ENCODE measurements at places on chromosomes 3 and 15.

- no peak for DNase-seq
These were observed 110.6 kb upstream of the NANOGP8 start for GRCh38 chr15:35195649-35196048.

- DNase-seq = no peak
These were observed 57.7 kb downstream of the FEM1B start for GRCh38 chr15:68335251-68335650.

- no peak for DNase-seq
These were observed 8.0 kb downstream of the GABRR3 start for GRCh38 chr3:98027085-98027446.

DNA sequence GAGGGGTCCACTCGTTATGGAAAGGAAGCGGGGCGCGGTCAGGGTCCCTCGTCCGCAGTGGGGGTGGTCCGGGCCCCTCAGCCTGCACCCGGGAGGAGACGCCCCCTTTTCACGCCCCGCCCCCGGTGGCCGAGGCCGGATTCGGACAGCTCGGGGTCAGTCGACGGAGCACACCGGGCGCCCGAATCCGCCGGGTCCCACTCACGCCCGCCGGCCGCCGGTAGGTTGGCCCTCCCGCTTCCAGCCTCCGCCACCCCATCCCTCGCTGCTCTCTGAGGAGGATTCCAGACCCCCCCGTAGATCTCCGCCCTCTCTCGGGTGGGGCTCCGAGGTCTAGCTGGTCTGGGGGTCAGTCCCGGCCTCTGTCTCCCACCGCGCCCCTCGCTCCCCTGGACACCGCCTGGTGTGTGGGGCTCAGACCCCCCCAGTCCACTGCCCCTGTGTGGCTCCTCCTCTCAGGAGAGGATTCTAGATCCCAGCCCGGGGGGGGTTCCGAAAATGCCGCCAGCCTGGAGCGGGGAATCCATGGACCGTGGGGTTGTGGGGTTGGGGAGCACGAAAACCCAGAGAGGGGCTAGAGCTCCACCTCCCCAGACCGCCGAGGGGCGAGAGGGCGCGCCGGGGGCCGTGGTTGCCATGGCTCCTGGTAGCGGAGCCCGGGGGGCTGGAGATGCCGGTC is 725 bp downstream of the CHL1 start:
- no peak for DNase-seq

DNA sequence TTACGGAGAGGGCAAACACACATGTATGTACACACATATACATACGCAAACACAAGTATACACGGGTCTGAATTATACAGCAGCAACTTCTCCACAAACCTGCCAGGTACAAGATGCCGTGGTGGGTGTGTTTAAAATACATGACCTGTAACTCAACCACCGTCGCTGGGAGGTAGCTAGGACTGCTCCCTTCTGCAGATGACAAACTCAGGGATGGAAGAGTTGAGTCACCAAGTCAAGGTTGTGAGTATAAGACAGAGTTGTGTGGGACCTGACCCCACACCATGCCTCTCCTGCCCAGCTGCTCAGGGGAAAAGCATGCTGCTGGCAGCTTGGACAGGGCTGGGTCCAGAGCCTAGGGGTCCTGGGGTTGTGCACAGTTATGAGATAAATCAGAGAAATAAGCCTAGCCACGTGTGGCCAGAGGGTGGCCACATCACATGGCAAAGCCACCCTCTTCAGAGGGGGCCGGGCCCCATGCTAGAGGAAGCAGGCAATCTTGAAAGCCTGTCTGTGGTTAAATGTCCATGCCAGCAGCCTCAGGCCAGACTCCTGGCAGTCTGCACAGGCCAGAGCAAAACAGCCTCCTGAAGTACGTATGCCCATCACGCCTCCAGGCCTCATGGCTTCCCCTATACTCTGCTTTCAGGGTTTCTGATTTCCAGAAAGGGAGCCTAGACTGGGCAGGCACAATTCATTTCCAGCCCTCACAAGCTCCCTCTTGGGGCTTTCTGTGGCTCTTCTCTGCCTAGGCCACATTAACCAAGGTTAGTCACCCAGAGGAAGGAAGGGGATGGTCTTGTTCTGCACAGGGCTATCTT is 107.7 kb upstream of the RPL32 start:
- DNase-seq = no peak

DNA sequence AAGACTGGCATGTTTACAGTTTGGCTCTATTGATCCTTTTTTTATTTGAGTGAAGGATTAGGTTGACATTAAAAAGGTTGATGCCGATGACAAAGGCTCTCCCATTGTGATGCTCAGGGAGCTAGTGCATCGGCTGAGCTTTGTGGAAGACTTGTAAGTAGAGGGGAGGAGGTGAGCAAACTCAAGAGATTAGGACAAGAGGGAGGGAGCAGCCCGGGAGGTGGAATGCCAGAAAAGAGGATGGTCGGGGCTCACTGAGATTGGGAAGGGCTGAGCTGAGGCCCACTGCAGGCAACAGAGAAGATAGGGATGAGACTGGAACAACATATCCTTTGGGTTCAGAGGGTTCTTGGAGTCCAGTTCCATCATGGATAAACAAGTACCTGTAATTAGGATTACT is 26.5 kb upstream of the PSMD6 start:
- DNase-seq = no peak

DNA sequence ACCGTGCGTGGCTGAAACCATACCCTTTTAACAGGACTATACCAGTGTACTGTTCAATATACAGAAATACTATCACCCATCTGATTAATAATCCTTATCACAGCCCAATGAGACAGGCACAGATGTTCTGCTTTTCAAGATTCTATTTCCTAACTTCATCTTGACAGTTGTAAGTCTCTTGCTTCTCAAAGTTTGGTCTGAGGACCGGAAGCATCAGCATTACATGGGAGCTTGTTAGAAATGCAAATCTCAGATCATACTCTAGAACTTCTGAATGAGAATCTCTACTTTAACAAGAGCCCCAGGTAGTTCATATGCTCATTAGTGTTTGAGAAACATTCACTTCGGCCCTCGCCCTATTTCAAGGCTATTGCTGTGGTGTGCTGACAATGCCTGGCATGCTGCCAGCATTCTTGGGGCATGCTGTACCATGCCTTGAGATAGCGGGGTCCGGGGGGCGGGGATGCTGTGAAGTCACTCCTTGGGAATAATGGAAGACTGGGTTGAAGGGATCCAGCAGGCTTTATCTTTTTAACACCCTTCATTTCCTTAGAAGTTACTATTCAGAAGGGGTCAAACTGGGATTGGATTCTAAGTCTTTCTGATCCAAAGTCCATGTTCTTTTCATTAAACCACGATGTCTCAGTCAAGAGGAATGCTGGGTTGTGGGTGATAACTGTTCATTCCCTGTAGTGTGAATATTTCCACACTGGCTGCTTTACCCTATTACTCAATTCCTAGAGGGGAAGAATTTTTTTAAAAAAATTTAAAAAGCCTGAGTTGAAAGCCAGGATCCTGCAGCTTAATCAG is 194.7 kb downstream of the LPP start:
- no peak for DNase-seq

DNA sequence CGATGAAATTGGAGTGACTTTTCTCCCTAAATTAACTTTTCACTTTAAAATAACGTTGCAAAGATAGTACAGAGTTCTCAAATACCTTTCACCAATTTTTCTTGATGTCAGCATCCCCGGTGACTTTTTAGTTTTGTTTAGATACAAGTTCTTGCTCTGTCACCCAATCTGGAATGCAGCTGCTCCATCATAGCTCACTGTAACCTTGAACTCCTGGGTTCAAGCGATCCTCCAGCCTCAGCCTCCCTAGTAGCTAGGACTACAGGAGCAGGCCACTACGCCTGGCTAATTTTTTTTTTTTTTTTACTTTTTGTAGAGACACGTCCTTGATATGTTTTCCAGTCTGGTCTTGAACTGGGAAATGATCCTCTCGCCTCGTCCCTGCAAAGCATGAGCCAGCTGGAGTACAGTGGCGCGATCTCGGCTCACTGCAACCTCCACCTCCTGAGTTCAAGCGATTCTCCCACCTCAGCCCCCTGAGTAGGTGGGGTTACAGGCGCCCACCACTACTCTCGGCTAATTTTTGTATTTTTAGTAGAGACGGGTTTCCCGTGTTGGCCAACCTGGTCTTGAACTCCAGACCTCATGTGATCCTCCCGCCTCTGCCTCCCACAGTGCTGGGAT is 747 bp downstream of the NSUN3 start:
- DNase-seq = no peak

DNA sequence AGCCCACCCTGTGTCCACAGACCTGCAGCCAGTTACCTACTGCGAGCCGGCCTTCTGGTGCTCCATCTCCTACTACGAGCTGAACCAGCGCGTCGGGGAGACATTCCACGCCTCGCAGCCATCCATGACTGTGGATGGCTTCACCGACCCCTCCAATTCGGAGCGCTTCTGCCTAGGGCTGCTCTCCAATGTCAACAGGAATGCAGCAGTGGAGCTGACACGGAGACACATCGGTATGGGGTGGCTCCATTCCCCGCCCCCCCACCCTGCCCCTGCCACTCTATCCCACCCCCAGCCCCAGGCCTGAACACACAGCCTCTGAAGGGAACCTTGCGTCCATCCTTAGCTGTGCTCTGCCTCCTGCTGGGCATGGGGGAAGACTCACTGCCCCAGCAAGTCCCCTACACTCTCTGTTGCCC is 73.2 kb downstream of the AAGAB start:
- no peak for DNase-seq

GRCh38 chr3:98917608-98918007 is 16.1 kb upstream of the DCBLD2 start:
- DNase-seq = no peak

GRCh38 chr15:99416191-99417188 is 149.3 kb upstream of the MEF2A start:
- DNase-seq = no peak

DNA sequence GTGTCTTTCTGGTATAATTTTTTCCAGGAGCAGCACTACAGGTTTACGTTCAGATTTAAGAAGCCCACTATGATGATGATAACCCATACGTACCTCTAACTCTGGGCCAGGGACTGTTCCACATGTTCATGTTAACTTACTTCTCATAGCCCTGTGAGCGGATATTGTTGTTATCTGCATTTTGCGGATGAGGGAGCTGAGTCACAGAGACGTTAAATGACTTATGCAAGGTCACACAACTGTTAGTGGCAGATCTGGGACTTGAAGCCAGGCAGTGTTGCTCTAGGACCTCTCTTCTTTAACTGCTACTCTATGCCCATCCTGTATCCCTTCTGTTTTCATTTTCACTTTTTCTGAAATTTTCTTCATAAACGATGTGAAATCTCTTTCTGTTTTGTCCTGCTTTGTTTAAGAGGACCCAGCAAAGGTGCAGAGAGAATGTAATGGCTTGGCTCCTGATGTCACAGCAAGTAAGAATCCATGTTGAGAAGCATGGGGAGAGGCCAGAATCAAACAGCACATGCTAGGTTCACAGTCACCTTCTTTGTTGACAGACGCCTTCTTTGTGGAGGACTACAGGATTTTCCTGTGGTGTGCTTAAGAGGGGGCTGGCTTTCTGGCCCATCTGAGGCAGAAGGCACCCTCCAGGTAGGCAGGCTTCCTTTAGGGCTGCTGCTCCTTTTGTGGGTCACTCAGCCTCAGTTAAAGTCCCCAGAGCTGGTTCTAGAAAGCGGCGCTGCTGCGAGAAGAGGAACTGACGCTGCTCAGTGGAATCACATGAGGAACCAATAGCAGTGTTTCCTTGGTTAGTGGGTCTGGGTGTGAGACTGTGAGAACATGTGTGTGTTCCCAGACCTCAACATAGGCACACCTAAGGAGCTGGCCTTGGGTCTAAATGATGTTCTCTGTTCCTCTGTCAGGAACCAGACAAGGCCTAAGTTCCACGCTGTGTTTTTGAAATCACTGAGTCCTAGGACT is 121.6 kb downstream of the TMEM108 start:
- no peak for DNase-seq

DNA sequence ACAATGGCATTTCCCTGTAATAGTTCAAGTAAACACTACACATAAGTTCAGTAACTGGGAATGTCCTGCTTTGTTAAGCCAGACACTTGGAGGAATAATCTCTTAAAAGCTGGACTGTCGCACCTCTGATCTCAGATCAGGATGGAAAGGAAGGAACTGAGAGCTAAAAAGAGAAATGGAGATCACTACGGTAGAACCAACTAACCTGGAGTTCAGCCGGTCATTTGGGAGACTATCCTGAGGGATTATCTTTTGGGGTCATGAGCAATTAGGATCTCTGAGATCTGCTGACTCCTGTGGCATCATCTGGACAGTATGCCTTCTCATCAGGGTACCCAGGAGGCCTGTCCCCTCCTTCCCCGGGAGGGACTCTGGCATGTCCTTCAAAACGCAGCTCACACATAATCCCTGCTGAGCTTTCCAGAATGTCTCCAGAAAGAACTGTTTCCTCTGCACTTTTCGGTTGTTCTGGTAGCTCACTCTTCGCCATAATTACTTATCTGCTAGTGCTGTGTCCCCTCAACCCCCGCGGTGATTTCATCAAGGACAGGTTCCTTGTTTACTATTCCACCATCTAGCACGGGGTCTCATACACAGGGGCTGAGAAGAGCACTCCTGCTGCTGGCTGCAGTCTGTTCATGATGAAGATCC is 115.6 kb downstream of the SENP2 start:
- DNase-seq = no peak

DNA sequence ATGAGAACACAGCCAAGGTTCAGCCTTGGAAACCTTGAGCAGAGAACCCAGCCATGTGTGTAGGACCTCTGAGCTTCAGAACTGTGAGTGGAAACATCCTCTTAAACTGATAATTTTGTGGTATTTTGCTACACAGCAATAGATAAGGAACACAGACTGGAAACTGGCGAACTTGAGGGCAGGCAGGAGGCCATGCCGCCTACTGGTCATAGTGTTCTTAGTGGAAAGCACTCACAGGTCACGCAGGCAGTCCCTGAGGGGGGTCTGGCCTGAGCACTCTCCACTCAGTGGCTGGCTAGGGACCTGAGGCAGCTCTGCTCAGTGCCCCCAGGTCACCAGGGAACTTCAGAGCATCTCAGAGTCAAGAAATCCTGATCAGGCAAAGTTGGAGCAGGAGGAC is 9.7 kb upstream of the XIRP1 start:
- no peak for DNase-seq

- DNase-seq = no peak
These were observed 137.9 kb upstream of the LRIG1 start for GRCh38 chr3:66638717-66639116.

DNA sequence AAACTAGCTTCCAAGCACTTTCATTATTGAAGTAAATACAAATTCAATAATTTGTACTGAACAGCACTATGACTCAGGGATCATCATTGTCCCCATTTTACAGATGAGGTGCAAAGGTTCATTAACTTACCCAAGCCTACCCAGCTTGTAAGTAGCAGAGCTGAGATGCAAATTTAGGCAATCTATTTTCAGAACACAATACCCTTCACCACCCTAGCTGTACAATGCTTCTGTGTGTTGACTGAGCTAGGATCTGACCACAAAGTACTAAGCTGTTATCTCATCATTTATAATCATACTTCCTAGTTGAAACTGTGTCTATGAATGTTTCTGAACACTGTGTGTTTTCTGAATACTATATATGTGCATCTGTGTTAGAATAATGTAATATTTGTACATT is 3.2 kb upstream of the ILDR1 start:
- no peak for DNase-seq

Measured in activated CD8-positive, alpha-beta memory T cell treated with anti-CD3 and anti-CD28 coated beads for 1 hour (primary cell).